ENCODE measurements at places on chromosomes 5 and 9.

- no peak for DNase-seq
Observed at GRCh38 chr5:98530224-98530623, 243.2 kb upstream of the RGMB start.

- peak; percentile 11 for DNase-seq
Observed at GRCh38 chr5:172640822-172641358, at the start of gene NEURL1B. Gene NEURL1B (plus strand): TSS chr5:172641263. CDS start chr5:172641407, 144 bp downstream.

- no peak for DNase-seq
Observed at GRCh38 chr9:121776001-121776738, 124.7 kb downstream of the DAB2IP start.

GRCh38 chr5:60287174-60287771 lies 393.7 kb upstream of the PDE4D start:
- no peak for DNase-seq

- DNase-seq = no peak
Observed at GRCh38 chr5:175098301-175098700, 345.7 kb downstream of the DRD1 start.

- no peak for DNase-seq
Observed at GRCh38 chr5:148352696-148353095, 17.3 kb downstream of the SPINK9 start.

DNA sequence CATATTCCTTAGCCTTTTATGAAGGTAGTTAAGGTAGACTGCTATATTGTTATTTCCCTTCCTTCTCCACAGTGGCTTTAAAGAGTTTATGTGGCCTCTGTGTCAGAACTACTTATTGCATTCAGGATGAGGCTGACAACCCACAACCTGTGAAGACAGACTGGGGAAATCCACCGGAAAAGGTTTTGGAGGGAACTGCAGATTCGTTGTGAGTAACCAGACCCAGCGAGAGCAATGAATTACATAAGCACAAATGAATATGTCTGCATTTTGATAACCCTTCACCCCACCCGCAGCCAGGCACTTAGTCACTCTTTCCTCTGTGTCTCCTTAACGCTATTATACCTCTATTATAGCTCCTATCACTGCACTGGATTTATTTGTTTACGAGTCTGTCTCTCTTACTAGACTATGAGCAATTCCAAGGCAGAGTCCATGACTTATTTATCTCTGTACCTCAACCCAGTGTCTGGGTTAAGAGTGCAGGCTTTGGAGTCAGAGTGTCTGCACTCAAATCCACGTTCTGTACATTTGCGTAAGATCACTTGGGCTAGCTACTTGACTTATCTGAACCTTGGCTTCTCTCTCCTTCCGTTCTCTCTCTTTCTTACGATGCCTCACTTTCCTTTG lies 19.2 kb downstream of the KCTD16 start:
- peak; percentile 71 for DNase-seq

GRCh38 chr5:36150676-36151433 lies 832 bp downstream of the LMBRD2 start:
- DNase-seq = peak; percentile 57

DNA sequence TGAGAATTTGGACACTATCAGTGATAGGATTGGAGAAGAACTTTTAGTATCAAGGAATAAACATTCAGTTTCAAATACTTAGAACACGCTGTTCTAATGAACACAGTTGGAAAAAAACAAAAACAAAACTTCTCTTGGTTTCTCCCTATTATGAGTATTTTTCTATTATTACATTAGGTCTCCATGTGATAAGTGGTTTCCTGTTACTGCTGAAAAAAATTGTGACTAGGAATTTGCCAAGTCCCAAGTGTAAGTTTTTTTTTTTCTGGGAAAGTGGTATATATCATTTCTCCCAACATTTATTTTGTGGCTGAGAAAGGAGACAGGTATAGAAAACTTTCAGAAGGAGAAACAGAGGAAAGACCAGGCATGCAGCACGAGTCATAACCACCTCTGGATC lies 41.1 kb downstream of the PCSK1 start:
- DNase-seq = no peak

- DNase-seq = no peak
Observed at GRCh38 chr5:102911973-102912372, 156.9 kb downstream of the PAM start.

DNA sequence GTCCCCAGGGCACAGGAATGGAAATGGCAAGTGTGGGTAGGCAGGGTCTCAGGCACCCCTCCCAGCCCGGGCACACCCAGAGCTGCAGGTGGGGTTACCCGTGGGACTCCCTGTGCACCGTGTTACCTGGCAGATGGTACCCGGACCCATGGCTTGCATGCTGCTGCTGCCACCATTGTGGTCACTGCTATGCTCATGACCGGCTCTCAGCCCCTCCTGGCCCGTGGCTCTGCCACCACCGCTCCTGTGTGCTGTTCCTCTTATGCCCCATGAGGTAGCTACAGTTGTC lies 21.7 kb upstream of the HMCN2 start:
- DNase-seq = no peak

- DNase-seq = no peak
Observed at GRCh38 chr5:146656703-146657102, 140.7 kb upstream of the GPR151 start.

GRCh38 chr5:79396265-79396664 lies 117.7 kb downstream of the HOMER1 start:
- no peak for DNase-seq

DNA sequence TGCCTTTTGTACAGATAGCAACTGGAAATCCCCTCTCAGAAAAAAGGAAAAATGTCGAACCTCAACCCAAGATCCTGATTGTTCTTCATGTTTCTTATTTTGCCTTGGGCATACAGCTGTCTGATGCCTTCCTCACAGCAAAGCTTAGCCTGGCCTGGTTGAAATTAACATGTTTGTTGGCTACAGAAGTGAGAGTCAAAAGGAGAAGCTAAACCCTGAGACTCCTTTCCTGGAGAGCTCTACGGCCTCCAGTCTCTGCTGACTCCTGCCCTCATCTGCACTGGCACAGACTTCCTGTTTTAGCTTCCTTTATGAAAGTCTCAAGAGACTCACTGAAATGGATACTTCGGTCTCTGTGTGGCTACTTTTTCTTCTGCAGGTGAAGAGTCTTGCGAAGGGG lies 186.7 kb downstream of the PARP8 start:
- peak; percentile 24 for DNase-seq

DNA sequence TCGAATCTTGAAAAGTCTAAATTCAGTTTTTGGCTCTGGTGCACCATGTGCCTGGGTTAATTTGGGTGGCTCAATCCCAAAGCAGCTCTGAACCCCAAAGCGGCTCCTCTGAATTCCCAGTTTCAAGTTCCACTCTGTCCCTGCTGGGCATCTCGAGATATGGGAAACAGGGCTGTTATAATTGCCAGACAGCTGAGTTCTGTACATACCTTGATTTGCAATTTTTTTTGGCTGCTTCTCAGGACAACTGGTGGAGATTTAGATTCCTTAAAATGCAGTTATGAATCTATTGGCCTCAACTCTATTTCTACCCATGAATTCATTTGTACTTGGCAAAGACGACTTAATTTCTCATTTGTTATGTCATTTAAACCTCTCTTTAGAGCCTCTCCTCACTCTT lies 808.5 kb downstream of the TLE4 start:
- DNase-seq = no peak

DNA sequence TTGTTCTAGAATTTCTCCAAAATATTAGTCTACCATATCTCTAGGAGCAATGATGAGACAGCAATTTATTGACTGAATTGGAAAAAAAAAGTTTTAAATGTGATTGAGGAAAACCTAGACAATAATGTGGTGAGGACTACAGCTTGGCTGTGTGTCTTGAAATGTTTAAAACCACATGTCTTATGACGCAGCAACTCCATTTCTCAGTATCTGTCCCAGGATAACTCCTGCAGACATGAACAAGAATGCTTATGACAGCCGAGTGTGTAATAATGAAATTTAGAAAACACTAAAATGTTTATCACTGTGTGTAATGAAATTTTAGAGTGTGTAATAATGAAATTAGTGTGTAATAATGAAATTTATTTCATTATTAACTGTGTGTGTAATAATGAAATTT lies 254.1 kb upstream of the DAPK1 start:
- no peak for DNase-seq

DNA sequence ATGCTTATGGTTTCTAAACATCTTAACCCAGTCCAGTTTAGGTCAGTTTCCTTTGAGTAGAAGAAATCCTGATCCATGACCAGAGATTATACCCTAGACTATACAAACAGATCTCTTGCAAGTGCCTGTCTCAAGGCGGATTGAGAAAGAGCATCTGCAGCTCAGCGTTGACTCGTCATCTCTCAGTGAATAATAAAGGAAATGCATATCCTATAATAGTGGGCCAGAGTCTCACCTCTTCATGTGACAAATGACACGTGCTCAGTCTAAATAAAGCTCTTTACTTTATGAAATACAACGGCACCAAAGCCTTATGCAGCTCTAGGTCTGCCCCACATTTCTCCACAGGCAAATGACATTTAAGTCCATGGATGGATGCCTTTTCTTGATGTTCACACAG lies 179.4 kb upstream of the NR3C1 start:
- DNase-seq = no peak
